ENCODE measurements at places on chromosomes 3 and 15.
A peak's percentile ranks its signal among the peaks of the same experiment; 100 is the strongest.

GRCh38 chr15:88187195-88187594 lies 69.3 kb downstream of the NTRK3 start:
- DNase-seq: no peak

DNA sequence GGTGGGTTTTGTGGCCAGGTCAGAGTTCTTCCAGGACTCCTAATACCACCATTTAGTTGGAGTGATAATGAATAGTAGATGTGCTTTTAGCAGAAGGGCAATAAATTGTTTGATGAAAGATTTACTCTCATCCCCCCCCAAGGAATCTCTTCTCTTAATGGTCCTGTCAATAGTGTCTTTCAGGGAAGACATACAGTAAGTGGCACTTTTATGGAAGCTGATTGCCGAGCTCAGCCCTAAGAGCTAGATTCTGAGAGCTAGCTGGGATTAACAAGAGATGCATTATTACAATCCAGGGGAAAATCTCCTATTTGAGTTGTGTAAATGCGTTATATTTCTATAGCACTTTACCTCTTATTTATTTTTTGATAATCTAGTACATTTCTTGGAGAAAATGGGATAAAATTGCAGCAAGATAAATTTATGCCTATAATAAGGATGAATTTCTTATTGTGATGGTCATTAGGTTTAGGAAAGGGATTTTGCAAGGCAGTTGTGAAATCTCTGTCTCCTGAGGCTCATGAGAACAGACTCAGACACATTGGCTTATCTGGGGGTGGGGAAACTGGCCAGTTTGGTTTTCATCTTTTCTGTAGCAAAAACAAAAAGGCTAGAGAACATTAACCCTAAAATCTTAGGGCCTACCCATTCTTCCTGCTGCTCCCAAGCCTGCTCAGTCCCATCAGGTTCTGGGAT lies 41.6 kb upstream of the CLSTN2 start:
- no peak for DNase-seq

GRCh38 chr15:100565591-100565990 lies 36.4 kb downstream of the LINS1 start:
- no peak for DNase-seq

GRCh38 chr3:145776782-145777408 lies 384.1 kb downstream of the PLOD2 start:
- DNase-seq: no peak

DNA sequence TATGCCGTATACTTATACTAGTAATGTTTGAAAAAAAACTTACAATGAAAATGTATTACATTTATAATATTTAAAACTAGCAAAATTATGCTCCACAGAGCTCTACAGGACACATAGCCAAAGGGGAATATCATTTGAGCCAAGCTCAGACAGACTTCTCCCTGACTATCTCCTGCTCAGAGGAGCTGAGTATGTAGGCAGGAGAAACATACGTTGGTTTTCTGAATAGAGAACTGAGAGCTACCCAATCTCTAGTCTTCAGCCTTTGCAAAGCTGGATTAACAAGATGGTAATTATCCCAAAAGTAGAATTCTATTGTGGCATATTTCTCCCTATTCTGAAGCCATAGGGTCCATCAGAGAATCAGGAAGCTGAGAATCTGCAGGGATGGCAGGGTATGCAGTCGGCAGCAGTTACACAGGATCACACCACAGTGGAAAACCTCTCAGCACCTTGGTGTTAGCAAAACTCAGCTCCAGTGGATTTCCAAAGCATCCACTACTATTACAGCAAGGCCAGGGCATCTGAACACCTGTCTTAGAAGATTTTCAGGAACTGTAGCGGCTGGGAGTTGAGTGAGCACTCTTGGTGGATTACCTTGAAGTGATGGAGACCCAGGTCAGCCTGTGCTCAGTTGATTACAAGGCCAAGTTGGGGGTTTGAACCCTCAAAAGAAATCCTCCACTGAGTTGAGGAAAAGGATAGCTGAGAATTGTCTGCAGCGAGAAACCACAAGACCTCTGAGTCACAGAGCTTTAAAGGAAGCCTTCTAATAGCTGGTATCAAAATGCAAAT lies 30.1 kb downstream of the GPR15 start:
- DNase-seq: no peak

DNA sequence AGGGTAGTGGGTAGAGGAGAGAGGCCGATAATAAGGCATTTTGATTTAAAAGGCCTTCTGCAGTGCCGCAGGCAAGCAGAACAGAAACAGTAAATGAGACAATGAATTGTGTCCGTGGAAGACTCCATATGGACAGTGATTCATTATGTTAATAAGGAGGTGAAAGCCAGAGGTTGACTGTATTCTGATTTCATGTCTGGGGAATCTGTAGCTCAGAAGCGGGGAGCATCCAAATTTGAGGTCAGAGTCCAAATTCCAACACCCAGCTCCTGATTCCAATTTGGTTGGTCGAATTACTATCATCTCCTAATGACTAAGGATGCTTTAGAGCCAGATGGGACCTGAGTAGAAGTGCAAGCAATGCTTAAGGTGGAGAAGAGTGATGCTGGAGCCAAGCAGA lies 1.0 kb upstream of the TBC1D21 start:
- no peak for DNase-seq

DNA sequence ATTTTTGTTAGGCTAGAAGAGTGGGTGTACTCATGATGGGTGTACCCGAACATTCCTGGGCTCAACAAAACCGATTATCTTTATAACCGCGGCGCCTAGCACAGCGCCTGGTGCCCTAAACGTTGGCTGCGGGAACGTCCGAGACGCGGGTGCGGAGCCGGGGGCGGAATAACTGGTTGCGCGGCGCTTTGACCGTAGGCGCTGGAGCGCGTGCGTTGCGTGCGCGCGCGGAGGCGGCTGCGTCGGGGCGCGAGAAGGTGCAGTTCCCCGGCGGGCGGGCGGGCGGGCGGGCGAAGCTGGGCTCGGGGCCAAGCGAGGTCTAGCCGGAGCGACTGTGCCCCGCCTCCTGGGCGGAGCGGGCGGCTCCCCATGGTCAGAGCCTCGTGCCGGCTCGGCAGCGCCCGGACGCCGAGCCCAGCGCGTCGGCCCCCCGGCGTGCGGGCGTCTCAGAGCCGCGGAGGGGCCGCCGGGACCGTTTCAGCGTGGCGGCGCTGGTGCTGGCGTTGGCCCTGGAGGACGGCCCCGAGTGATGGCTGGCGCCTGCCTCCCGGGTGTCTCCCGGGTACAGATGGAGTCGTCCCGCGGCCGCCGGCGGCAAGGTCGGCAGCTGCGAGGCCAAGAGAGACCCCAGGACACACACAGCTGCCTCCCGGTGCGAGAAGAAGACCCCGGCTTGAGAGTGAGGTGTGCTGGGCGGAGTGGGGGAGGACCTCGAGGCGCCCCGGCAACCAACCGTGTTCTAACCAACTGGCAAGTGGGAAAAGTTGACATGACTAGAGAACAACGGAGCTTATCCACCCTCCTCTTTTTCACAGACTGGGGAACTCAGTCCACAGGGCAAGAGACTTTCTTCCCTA lies at the start of gene PLAAT1:
PLAAT1 (plus strand) TSS at position 373 of the 857 bp plus-strand sequence. CDS start 14,429 bp downstream, outside the sequence.
- DNase-seq: peak; percentile 10

- no peak for DNase-seq
Measured at GRCh38 chr3:189304465-189305351, 132.9 kb downstream of the TPRG1 start.

DNA sequence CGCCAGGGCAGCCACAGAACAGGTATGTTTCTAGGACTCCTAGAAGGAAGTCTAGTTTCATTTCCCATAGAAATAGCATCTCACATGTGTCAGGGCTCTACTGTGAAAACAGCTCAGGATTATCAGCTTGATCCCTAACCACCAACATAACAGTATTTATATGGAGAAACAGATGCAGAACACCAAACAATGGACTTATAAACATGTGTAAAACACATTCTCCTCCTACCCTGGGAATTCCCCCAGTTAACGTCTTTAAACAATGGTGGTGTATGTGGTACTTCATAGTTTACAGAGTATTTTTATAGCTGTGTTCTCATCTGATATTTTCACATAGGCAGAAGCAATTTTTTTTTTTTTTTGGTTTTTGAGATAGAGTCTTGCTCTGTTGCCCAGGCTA lies 9.7 kb downstream of the TNFSF10 start:
- DNase-seq: no peak

GRCh38 chr3:14633417-14633816 lies 18.1 kb upstream of the CCDC174 start:
- no peak for DNase-seq

GRCh38 chr15:35737441-35737840 lies 191.5 kb upstream of the DPH6 start:
- DNase-seq: no peak

DNA sequence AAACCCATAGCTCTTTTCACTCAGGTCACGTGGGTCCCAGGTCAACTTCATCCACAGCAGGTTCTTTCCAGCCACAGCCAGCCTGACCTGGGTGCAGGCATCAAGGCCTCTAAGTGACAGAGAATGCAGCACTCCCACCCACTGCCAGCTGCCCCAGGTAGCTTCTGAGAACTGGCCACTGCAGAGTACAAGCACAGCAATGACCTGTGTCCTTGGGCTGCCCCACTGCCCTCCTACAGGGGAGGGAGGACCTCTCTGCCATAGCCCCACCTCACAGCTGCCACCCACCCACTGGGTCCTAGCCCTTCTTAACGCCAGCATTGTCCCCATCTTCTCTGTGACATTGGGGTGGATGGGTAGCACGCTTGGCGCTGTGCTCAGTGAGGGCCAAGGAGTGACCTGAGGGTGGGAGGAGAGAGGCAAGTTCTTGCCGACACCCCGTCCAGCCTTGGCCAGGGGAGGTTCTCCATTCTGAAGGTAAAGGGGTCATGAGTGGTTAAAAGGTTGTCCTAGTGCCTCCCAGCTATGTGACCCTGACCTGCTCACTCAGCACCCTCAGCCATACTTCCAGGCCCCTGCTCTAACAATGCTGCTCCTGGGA lies 12.4 kb downstream of the CISH start:
- DNase-seq: no peak

DNA sequence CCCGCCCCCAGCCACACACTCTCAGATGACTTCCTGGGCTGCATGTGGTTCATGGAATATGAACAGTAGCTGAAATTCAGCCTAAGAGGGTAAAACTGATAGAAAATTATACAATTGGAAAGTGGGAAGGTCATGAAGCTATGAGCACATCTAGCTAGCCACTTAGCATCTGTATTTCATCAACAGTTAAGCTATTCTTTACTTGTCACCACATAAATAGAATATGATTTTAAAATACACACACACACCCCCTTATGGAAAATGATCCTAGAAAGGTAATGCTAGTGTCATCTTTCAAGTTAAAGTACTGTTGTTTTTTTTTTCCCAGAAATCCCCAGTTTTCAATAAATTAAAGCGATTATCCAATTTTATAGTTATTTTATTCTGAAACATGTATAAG lies 3.6 kb downstream of the MAP4 start:
- DNase-seq: no peak

- DNase-seq: no peak
Measured at GRCh38 chr15:80849308-80849707, 70.1 kb downstream of the CEMIP start.

DNA sequence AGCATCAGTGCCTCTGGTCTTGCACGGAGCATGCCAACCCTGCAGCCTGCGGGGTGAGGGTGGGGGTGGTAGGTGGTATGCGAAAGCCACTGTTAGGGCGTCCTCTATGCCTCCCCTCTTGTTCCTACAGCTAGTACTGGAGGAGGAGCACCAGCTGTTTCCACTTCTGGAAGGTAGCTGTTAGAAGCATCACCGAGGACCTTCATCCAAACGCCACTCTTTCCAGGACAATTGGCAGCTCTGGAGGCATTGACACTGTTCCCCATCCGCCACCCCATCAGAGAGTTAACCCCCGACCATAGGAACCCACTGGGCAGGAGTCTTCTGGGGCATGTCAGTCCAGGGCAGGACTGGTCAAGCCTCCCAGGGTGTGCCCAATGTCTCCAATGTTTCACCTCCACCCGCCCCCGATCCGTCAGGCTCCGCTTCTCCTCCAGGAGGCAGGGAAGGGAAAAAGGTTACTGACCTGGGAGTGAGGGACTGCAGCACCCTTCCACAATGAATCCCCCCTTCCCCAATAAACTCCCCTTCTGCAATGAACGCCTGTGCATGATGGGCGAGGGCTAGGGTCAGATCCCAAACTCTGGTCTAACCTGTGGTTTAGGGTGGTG lies 487 bp downstream of the DUOX2 start:
- no peak for DNase-seq

- DNase-seq: no peak
Measured at GRCh38 chr15:95869920-95870319, 460.6 kb upstream of the NR2F2 start.

DNA sequence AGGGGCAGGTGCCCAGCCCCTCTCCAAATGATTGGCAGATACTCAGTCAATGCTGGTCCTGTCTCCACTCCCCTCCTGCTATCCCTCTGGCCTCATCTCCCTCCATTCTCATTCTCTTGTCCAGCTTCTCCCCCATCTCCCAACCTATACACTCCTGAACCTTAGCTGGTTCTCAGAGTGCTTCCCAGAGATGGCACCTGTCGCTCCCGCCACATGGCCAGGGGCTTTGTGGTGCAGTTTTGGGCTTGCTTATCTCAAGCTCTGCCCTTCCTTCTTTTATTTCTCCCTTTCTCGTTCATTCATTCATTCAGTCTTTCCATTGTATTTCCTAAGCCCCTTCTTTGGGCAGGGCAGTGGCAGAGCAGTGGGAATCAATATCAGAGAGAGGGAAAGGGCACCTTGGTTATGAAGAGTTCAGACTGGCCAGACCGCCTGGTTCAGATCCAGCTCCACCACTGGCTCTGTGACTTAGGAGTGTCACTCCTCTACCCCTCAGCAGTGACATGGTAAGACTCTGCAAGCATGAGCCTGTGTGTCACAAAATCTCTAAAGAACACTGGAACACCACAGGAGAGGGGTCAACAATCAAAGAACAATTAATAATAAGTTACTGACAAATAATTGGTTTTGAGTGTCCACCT lies 20.2 kb upstream of the CXCR6 start:
- DNase-seq: no peak

- no peak for DNase-seq
Measured at GRCh38 chr3:97712919-97713318, 51.6 kb upstream of the ARL6 start.

DNA sequence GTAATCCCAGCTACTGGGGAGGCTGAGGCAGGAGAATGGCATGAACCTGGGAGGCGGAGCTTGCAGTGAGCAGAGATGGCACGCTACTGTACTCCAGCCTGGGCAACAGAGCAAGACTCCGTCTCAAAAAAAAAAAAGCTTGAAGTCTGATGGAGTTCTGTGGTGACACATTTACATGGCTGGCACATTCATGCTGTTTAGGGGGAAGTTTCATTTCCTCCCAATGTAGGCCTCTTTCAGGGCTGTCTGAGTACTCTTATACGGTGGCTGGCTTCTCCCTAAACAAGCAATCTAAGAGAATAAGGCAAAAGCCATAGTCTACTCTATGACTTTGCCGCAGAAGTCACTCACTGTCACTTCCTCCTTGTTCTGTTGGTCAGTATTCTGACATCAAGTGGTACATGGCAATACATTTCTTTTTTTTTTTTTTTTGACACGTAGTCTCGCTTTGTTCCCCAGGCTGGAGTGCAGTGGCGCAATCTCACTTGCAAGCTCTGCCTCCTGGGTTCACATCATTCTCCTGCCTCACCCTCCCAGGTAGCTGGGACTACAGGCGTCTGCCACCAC lies 41.2 kb downstream of the OIP5 start:
- DNase-seq: no peak

GRCh38 chr3:58639001-58639400 lies 27.6 kb downstream of the FAM3D start:
- no peak for DNase-seq

- no peak for DNase-seq
Measured at GRCh38 chr3:138732456-138732855, 102.3 kb downstream of the PIK3CB start.

All from stimulated activated CD8-positive, alpha-beta memory T cell treated with anti-CD3 and anti-CD28 coated beads, Interleukin-15, amount 100 ng/mL, for 48 hours (primary cell).